Activated T-cell treated with anti-CD3 and anti-CD28 coated beads for 4 hours (primary cell): ENCODE measurements at places on chromosomes 7 and 10.

DNA sequence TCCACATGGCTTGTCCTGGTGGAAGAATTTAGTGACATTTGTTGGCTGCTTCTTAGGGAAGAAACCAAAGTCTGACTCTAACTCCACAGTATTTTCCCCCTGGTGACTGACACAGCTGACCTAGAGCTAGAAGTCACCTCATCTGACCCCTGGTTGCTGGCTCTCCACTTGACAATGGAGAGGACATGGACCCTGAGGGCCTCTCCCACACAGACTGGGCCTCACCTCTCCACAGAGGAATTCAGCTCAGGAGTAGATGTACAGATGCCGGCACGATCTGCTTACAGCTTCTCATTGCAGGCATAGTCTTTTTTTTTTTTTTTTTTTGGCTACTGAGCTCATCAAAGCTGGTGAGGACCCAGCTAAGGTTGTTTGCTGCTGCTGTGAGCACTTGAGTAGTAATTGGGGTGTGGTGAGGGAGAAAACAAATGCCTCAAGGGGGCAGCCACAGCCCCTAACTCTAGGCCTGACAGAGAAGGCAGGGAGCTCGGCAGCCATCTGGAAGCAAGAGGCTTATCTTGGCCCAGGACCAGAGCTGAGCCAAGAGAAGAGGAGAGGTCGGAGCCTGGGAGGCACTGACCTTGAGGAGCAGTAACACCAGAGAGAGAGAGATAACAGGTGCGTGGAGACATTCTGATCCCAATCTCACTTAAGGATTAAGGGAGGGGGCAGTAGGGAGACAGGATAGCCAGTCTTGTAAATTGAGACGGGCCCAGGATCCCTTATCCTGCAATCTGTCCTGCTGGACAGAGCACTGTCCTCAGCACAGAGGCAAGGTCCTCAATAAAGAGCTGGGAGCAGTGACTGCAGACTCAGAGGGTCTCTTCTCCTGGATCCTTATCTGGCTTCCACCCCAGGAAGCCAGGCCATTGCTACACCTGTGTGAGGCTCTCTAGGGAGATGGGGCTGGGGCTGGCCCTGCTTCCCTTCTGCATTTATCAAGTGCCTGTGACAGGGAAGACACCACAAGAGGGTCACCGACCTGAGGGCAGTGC is 9.4 kb downstream of the PRSS58 start:
- DNase-seq, result no peak

GRCh38 chr7:106223156-106223555 is 61.6 kb downstream of the NAMPT start:
- DNase-seq, result no peak

GRCh38 chr10:17026686-17027485 is 102.7 kb downstream of the CUBN start:
- peak; percentile 52 for DNase-seq

- no peak for DNase-seq
These were observed 328.4 kb upstream of the GNAI1 start for GRCh38 chr7:79806161-79806734.

DNA sequence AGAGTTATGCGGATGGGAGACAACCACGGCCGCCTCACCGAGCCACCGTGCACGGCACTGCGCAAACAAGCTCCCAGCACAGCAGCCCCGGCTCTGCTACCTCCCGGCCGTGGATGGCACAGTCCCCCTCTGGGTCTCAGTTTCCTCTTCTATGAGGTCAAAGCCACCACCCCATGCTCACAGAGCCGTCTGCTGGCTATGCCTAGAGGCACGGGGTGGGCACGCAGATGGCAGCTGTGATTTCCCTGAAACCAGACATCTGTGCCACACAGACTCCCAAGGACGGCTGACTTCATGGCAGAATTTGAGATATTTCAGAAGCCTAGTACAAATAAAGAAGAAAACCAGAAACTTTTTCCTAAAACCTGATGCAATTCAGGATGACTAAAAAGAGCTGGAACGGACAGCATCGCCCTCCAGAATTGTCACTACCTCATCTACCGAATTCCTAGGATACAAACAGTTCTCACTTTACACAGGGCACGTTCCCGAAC is 73.2 kb downstream of the AMZ1 start:
- no peak for DNase-seq

DNA sequence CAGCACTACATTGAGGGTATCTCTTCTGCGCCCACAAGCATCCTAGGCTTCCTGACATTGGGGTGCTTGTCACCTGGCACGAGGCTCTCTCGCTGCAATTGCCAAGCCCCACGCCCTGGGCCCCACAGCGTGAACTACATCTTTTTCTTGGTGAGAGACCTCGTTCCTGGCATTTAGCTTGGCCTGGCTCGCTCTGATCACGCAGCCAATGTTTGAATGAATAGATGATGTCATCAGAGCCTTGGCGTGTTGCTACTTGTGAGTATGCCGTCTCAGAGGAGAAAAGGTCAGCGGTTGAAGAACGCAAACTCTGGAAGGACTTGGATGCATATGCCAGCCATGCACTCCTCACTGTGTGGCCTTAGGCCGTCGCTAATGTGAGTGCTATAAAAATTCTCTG is 150.2 kb upstream of the AUTS2 start:
- DNase-seq, result no peak

GRCh38 chr7:724298-724697 is 2.2 kb upstream of the DNAAF5 start:
- DNase-seq, result no peak
